ENCODE measurements at places on chromosomes 12 and 14.

GRCh38 chr12:40313928-40314327, 89.1 kb downstream of the LRRK2 start:
- no peak for DNase-seq

DNA sequence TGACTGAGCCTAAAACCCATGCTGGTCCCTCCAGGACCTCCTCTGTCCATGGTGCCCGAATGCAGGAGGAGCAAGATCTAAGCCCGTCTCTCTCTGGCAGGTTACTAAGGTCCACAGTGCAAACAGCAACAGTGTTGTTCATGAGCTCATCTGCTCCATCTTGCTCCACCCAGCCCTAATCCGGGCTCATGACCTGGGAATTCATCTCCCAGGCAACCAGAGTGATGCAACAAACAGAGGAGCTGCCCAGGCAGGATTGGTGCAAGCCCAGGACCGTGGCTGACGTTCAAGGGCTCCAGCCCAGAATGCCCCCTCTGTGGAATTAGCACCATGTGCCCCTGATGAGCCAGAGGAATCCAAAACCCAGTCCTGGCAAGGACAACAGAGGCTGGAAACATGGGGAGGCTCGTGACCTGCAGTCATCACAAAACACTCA, 29.9 kb downstream of the HSPB8 start:
- no peak for DNase-seq

GRCh38 chr12:103181366-103182152, 224.1 kb downstream of the ASCL1 start:
- no peak for DNase-seq

DNA sequence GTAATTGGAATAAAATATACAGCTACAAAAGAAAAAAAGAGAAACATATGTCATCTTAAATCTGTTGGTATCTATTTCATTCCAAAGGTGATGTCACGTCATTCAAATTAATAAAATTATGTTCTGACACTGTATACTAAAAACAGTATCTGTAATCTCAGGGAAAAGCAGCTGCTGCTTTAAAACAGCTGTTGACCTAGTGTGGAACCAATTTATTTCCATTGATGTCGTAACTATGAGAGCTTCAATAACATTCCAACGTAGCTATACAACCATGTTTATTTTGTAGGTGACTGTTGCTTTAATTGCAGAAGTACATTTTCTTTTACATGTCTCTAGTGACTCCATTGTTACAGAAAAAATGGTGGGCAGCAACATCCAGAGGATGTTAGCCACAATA, 571.7 kb downstream of the RPS29 start:
- DNase-seq, result no peak

- DNase-seq, result no peak
These were observed 63.2 kb downstream of the NAV3 start for GRCh38 chr12:77893918-77894317.

DNA sequence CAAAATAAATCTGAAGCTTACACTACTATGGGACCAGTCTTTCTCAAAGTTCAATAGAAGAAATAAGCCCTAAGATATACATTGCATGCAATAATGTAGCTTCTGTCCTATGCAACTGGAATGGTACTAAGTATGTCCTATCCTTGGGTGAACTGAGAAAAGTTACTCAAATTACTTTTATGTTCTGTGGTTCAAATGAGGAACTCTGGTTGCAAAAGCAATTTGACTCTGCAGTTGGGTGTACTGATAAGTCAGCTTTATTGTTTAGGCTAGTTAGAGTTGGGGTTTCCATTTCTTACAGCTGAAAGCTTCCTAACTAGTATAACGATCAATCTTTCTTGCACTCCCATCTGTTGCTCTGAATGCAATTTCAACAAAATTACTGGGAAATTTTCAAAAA, 29.2 kb downstream of the GPR135 start:
- no peak for DNase-seq

Measured in CD4-positive, alpha-beta T cell treated with Interleukin-21 for 1 hour (primary cell).